ENCODE measurements at places on chromosomes 6 and 20. TPM values are rescaled to one million over a fixed set of nuclear protein-coding genes. Genes with fewer than 3 reads are reported as not detected.

DNA sequence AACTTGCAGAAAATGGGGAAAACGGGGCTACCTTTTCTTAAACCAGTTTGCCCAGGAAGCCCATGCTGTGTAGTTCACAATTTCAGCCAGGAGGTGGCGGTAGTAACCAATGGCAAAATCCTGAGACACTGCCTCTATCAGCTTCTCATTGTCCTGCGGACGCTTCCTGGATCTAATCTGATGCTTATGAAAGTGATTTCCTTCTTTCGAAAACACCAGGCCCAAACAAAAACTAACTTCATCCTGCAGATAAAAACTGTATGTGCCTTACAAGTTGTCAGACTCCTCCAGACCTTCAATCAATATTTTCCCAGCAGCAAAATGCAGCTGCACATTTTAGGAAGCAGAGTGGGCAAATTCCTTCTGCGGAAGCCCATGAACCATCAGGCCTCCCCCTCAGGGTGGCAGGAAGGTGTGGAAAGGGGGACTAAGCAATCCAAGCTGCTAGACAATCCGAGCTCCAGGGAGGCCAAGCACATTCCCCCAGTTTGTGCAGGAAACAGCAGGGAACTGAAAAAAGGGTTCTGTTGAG, 88.5 kb downstream of the LY86 start:
- DNase-seq, result peak; percentile 85

DNA sequence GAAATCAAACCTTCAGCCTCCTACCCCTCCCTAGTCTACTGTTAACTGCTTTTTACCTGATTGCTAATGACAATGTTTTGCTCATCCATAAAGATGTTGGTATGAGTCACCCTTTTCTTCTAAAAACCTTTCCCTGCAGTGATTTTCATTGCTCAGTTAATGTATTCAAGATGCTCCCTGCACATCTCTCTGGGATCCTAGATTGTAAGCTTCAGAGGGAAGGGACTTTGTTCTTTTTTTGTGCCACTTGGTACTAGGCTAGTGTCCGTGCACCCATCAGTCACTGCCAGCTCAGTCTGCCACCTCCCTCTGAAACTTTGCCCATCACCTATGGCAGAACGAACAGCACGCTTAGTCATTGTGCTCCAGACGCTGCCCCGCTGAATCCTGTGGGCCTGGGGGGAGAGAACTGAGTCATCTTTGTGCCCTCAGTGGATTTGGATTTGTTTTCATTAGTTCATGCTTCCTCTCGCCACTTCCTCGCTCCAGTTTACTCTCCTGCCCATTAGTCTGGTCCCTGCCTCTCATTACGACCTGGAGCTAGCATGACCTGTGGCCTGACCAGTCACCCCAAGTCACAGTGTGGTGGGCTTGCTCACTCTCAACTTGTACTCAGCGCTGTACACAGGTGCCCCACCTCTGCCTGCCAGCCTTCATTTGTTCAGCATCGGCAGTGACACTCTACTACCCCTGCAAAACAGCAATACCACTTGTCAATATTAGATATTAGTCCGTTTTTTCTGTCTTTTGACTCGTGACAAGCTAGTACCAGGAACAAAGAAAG, 78.0 kb upstream of the TMEM181 start:
- no peak for DNase-seq

DNA sequence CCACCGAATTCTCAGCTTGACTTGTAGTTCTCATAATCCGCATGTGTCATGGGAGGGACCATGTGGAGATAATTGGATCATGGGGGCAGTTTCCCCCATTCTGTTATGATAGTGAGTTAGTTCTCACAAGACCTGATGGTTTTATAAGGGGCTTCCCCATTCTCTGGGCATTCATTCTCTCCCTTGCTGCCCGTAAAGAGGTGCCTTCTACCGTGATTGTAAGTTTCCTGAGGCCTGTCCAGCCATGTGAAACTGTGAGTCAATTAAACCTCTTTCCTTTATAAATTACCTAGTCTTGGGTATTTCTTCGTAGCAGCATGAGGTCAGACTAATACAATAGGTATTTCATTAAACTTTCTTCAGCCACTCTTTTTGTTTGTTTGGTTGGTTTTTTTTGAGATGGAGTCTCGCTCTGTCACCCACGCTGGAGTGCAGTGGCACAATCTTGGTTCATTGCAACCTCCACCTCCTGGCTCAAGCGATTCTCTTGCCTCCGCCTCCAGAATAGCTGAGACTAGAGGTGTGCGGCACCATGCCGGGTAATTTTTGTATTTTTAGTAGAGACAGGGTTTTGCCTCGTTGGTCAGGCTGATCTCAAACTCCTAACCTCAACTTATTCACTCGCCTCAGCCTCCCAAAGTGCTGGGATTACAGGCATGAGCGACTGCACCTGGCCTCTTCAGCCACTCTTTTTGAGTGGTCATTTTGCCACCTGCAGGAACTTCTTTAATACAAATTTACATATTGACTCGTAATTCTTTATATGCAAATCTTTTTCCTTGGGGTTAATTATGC, 36.3 kb downstream of the GSTA2 start:
- no peak for DNase-seq

DNA sequence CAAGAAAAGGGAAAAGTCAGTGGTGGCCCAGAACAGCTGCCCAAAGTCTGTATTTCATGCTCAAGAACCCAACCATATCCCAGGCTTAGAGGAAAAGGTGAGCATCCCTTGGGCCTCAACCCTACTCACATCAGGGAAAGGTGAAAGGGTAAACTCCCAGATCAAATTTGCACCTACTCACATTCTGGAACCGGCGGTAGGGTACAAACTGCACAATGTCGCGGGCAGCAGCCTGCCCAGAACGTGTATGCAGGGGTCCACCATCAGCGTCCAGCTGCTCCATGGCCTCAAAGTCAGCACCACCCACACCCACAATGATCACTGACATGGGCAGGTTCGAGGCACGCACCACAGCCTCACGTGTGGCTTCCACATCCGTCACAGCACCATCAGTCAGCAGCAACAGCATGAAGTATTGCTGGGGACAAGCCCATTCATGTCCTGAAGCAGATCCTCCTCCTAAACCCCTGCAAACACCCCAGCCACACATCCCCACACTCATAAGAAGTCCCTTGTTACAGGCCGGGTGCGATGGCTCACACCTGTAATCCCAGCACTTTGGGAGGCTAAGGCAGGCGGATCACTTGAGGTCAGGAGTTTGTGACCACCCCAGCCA, 10.9 kb downstream of the SPAG4 start:
- no peak for DNase-seq

- no peak for DNase-seq
Measured at GRCh38 chr20:43653966-43654365, 12.9 kb upstream of the MYBL2 start.

GRCh38 chr20:18404172-18404571, 62.7 kb downstream of the DZANK1 start:
- DNase-seq, result no peak

DNA sequence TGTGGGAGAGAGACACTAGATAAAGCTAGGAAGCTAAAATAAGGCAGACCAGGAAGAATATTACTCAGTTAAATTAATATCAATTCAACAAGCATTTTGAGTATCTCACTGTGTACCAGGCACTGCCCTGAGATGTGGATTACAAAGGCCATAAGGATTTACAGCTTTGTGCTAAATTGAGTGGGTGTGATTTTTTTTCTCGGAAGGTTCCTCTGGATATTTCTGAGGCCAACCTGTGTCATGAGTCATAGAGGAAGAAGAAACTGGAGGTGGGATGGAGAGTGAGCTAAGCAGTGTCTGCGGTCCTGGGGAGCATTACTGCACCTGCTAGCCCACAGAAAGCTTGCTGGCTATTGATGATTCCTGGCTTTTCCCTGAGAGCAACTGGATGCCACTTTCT, 135.2 kb downstream of the RFPL4B start:
- DNase-seq, result no peak

DNA sequence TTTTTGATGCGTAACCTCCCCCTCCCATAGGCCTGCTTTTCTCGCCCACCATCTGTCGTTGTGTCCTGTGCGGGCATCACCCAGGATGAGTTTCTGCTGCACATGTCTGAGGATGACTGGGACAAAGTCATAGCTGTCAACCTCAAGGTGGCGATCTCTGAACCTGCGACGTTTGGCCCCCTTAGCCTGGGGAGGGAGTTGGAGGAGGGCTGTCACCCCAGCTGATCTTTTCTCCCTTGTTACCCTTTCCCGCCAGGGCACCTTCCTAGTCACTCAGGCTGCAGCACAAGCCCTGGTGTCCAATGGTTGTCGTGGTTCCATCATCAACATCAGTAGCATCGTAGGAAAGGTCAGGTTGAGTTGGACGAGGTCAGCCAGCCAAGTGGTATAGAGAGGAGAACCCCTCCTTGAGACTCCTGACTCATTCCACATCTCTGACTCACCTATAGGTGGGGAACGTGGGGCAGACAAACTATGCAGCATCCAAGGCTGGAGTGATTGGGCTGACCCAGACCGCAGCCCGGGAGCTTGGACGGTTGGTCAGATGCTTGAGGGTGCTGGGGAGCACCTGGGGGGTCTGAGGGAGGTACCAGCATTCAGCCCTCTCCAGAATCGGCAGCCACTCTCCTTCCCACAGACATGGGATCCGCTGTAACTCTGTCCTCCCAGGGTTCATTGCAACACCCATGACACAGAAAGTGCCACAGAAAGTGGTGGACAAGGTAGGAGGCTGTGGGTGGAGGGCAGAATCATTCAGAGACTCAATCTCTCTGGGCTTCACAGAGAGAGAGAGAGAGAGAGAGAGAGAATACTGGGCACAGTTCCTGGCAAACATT, 954 bp downstream of the HSD17B8 start:
- DNase-seq, result no peak

DNA sequence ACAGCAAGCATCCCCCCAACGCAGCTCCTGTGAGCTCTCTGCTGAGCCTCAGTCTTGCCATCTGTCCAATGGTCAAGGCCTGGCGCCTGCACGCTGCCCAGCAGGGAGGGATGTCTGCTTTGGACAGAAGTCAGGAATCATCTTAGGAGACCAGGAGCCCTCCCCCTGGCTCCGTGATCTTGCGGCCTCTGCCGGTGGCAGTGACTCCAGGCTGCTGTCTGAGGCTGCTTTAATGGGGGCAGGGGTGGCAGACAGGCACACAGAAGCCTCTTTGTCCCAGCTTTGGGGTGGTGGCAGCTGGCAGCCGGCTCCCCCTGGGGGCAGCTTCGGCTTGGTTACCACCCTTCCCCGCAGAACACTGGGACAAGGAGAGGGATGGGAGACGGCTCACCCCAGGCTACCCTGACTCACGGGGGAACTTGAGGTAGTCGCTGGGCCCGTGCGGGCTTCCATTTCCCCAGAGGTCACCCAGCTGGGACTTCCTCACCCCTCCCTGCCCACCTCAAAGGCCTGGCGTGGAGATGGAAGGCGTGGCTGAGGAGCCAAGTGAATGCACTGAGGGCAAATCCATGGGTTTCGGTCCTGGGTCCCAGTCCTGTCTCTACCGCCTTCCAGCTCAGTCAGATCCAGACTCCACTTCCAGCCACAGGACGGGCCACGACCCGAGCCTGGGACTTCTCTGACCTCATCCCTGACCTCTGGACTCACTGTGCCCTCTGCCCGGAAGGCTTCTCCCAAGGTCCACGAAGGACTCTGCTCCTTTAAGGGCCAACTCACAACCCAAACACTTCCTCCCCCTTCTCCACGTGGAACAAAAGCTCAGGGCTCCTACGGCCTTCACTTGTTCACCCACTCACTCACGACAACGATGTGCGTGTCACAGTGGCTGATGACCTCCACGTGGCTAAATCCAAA, 14.8 kb downstream of the PEDS1 start:
- no peak for DNase-seq

DNA sequence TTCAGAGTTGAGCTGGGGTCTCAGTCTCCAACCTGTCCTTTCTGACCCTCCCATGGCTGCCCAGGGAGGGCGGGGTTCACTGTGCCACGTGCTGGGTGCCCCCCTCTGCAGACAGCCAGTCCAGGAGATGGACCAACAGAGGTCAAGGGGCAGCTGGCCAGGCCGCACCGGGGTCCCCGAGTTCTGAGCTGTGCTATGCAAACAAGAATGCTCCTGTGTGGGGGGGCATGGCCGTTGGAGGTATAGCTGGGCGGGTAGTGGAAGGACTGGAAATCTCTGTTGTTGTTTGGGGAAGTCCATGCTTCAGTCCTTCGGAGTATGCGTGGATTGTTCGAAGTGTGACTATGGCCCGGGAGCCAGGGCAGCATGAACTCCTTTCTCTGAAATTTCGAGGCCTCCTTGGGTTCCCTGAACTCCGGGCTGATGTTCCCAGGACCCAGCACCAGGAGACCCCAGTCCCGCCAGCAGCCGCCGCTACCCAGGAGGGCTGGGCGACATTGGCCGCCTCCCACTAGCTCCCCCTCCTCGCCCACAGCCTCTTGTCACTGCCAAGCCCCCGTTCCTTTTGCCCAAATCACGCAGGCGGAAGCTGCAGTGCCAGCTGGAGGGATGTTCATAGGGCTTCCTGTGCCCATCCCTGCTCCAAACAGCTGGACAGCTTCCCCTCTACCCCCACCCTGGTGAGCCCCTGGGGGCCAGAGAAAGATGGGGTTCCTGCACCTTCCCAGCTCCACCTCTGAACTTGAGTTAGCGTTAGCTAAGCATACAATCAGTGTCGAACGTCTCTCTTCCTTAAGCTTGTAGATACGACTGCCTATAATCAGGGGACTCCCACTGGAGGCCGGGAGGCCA, 126.6 kb downstream of the TAF4 start:
- DNase-seq, result peak; percentile 13

- no peak for DNase-seq
Measured at GRCh38 chr6:96832780-96833179, 4.5 kb downstream of the GPR63 start.

GRCh38 chr6:97064578-97064977, 140.1 kb downstream of the KLHL32 start:
- DNase-seq, result no peak

GRCh38 chr6:106872049-106872448, 102.5 kb downstream of the CD24 start:
- no peak for DNase-seq

GRCh38 chr6:157432892-157433265, 51.9 kb downstream of the ZDHHC14 start:
- DNase-seq, result no peak

DNA sequence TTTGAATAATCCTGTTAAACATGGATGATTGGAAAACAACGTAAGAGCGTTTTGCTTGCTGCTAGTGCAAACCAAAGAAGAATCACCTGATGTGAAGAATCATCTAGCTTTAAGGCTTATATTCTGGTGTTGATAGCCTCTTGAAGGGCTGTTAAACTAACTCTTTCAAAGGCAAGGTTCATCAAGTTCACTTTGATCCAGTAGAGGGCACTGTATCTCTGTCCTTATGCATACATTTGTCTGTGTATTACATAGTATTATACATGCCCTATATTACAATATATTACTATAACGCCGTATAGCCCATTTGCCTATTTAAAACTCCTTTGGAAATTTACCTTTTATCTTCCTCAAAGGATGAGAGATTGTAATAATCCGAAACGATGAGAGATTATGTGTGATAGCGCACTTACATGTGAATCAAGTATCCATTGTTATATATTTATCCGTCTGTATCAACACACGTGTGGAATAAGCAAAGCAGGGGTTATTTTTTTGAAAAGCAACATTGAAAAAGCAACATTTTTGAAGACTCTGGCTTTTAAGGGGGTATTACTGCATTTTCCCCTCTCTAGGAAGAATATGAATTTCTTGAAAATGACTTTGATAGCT, 50.8 kb upstream of the NRN1 start:
- no peak for DNase-seq

Gene DEFB124
- total RNA-seq, result not detected

Gene VGLL2
- not detected for total RNA-seq

Gene ESR1
- total RNA-seq, result not detected

Gene SIRPD
- total RNA-seq, result not detected

Gene PTCRA
- total RNA-seq, result not detected

Gene SLC17A1
- not detected for total RNA-seq
